ENCODE measurements at places on chromosomes 13 and 19.

- no peak for DNase-seq
Observed at GRCh38 chr13:99083981-99084380, 106.1 kb upstream of the DOCK9 start.

DNA sequence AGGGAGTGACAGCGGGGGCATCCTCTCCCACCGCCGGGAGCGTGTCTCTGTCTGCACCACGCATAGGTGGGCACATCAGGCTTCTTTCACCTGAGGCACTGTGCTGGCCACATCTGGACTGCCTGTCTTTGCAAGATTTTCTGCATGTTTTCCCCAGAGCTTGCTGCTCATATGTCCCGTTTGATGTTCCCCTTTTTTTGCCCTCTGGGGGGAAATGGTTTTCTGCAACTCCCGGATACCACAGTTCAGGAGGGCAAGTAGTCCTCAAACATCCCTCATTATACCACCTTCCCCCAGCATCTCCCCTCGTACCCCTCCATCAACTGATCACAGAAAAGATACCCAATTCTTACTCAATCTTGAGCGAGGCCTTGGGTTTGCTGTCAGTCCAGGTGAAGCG lies 168.0 kb downstream of the PAN3 start:
- DNase-seq, result no peak

- no peak for DNase-seq
Observed at GRCh38 chr13:114121496-114122126, 10.8 kb downstream of the RASA3 start.

DNA sequence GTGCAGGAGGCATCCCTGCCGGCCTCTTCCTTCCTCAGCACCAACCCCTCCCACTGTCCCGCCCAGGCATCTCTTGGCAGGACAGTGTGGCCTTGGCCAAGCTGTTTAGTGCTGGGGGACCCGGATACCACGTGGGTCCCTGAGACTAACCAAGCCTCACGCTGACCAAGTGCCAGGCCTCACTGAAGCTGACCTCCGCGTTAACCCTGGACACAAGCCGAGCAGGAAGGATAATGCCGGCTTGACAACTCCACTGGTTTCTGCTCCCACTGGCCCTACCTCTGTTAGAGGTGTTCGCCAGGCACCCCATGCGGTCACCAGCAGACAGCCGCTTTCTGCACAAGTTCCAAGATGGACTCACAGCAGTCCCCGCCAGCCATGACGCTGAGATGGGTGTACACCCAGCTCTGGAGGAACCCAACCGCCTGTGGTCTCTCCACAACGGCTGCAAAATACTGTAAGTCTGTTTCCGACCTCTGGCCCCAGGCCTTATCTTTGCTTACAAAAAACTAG lies 12.4 kb downstream of the GRTP1 start:
- DNase-seq, result no peak

GRCh38 chr13:98403076-98403475 lies 173.8 kb downstream of the STK24 start:
- no peak for DNase-seq

DNA sequence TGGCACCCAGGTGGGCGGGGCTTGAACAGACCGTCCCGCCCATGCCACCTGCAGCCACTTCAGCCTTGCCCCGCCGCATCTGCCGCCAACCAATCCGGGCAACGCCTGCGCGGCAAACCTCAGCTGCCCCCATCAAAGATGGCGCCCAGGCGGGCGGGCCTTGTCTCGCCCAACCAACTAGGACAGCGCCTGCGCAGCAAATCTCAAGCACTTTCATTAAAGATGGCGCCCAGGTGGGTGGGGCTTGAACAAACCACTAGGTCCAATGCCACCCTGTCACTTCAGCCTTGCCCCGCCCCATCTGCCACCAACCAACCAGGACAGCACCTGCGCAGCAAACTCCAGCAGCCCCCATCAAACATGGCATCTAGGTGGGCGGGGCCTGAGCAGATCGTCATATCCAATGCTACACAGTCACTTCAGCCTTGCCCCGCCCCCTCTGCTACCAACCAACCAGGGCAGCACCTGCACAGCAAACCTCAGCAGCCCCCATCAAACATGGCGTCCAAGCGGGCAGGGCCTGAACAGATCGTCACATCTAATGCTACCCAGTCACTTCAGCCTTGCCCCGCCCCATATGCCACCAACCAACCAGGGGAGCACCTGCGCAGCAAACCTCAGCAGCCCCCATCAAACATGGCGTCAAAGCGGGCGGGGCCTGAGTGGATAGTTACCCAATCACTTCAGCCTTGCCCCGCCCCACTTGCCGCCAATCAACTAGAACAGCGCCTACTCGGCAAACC lies 1.4 kb downstream of the PEG3 start:
- DNase-seq, result no peak

GRCh38 chr19:16594681-16595091 lies 22.5 kb upstream of the SLC35E1 start:
- no peak for DNase-seq

DNA sequence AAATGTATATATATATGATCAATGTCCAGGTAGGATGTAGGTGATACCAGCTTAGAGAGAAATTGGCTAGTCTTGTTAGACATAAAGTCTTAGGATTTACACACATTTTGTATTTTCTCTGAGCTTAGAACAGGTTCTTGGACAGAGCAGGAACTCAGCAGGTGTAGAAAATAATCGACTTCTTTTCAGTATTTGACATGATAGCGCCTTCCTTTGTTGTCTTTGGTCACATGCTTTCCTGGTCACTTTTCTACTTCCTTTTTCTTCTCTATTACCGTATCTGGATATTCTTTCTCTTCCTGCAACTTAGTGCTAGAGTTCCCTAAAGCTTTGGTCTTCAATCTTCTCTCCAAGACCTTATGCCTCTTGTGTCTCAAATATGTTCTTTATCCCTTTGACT lies 107.4 kb downstream of the LRCH1 start:
- no peak for DNase-seq

DNA sequence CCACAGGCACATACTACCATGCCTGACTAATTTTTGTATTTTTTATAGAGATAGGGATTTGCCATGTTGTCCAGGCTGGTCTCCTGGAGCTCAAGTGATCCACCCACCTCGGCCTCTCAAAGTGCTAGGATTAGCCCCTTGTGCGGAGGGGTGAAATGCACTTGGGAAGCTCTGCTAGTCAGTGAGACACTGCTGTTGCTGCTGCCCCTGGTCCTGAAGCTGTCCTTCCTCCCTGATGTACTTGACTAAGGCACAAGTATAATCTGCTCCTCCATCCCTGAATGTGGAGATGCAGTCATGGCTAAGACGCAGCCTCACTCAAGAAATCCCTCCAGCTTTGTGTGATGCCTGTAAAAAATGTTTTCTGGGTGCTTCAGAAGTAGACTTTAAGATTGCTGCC lies 124.5 kb downstream of the KCTD15 start:
- no peak for DNase-seq

- no peak for DNase-seq
Observed at GRCh38 chr13:48838193-48838973, 137.3 kb upstream of the FNDC3A start.

- no peak for DNase-seq
Observed at GRCh38 chr13:92379371-92379770, 847.2 kb upstream of the GPC6 start.

- no peak for DNase-seq
Observed at GRCh38 chr19:2577722-2578335, 101.9 kb downstream of the GADD45B start.

DNA sequence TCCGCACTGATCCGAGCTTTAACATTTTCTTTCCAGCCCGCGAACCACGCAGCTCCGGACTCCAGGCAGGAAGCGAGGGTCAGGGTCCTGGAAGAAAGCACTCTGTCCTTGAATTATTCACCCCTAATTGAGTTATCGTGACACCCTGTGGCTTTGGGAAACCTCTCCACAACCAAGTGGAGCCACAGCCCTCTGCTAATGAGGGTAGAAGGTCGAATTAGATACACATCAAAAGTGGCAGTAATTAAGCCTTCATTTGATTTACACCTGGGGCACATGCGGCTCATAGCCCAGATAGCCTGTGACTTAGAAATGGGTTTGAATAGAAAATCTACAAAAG lies 15.9 kb upstream of the RNF17 start:
- no peak for DNase-seq

GRCh38 chr13:96020155-96020575 lies 33.0 kb downstream of the UGGT2 start:
- DNase-seq, result peak; percentile 31

DNA sequence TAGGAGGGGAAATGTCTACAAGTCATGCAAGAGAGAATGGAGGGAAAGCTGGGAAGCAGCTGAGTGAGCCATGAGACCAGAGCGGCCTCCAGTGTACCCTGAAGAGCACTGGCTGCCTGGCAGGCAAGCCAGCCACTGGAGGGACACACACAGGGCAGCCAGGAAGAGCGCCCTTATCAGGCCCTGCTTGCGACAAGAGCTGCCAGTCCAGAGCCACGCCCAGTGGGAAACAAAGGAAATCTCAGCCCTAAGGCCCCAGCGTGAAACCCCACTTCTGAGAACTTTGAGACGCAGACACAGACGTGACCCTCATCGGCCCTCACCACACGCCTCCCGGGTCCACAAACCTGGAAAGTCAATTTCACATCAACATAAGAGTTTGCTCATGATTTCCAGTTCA lies 105.0 kb downstream of the STK24 start:
- no peak for DNase-seq

DNA sequence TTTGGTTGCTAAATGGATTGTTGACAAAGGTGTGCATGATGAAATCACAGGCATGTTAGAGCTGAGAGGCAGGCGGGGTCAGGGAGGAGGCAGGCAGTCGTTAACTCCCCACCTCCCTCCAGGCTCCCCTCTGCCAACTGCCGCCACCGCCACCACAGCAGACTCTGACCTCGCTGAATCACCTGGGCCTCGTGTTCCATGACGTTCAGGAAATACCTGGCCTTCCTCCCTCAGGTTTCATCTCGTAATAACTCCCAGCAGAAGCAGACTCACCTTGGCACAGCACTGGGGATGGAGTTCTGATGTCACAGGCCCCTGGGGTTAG lies 198.5 kb downstream of the KATNAL1 start:
- peak; percentile 77 for DNase-seq

GRCh38 chr13:23817830-23818229 lies 71.4 kb downstream of the MIPEP start:
- no peak for DNase-seq

GRCh38 chr13:39254601-39255000 lies 216.3 kb downstream of the NHLRC3 start:
- no peak for DNase-seq

DNA sequence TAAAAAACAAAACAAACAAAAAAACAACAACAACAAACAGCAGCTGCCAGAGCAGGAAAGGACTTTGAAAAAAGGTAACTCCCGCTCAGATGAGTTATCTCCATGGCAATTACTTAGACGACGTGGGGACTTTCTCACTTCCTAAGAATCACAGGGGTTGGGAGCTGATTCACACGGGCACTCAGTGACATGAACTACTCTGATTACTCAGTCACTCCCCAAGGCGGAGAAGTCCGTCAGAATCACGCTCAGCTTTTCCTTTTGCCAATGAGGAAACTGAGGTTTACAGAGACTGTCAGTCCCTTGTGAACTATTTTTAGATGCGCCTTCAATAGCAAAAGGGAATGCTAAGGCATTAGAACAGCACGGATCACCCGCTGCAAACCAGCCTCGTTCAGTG lies 32.3 kb upstream of the MATK start:
- no peak for DNase-seq

- DNase-seq, result no peak
Observed at GRCh38 chr13:110880627-110881026, 34.2 kb downstream of the ANKRD10 start.

DNA sequence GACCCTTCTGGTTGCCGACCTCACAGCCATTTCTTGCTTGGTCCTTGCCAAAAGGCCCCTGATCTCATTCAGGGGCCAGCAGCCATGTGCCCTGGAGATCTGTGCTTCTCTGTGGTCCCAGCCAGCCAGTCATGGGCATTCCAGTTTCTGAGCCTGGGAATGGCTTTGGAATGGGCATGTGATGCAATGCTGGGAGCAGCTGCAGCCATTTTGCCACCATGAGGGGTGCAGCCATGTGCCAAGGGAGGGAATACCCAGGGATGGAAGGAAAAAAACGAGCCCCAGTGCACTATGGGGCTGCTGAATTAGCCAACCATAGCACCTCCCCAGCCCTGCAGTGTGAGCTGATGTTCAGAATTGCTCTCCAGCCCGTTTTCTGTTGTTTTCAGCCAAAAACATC lies 26.3 kb downstream of the F2RL3 start:
- DNase-seq, result no peak

DNA sequence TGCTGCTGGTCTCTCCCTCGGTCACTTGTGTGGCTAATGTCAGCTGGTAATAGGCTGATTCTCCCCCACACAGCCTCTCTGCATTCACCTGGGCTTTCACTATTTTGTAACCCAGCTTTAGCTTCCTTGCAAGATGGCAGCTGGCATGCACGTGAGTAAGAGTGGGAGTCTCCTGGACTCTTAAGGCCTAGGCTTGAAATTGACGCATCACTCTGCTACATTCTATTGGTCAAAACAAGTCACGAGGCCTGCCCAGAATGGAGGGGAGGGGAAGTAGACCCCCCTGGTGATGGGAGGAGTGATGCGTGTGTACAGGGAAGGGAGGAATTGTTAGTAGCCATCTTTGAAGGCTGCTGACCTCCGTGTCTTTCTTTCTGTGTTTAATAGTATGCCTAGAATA lies 24.9 kb upstream of the PNMA8B start:
- DNase-seq, result no peak

GRCh38 chr13:35768551-35768950 lies 292.1 kb upstream of the MAB21L1 start:
- no peak for DNase-seq

GRCh38 chr19:38506723-38507550 lies 73.4 kb downstream of the RYR1 start:
- no peak for DNase-seq

DNA sequence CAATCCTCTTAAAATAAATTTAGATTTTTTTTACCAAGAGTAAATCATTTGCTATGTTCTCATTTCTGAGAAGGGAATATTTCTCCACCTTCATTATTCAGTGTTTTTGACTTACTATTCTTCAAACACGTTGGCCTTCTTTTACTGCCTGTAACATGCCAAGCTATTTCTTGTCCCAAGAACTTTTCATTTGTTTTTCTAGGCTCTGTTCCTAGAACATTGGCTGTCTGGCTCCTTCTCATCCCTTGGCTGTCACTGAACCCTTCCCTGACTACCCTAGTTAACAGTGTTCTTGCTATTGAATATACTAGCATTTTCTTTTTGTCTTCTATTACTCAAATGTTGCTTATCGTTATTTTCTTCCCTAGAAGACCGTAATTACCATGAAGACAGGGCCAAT lies 248.1 kb downstream of the ITGBL1 start:
- no peak for DNase-seq

GRCh38 chr13:87923753-87924152 lies 252.6 kb downstream of the SLITRK5 start:
- no peak for DNase-seq
